ENCODE measurements at places on chromosomes 6 and 20. TPM values are rescaled to one million over a fixed set of nuclear protein-coding genes. Genes with fewer than 3 reads are reported as not detected.
A peak's percentile ranks its signal among the peaks of the same experiment; 100 is the strongest.

DNA sequence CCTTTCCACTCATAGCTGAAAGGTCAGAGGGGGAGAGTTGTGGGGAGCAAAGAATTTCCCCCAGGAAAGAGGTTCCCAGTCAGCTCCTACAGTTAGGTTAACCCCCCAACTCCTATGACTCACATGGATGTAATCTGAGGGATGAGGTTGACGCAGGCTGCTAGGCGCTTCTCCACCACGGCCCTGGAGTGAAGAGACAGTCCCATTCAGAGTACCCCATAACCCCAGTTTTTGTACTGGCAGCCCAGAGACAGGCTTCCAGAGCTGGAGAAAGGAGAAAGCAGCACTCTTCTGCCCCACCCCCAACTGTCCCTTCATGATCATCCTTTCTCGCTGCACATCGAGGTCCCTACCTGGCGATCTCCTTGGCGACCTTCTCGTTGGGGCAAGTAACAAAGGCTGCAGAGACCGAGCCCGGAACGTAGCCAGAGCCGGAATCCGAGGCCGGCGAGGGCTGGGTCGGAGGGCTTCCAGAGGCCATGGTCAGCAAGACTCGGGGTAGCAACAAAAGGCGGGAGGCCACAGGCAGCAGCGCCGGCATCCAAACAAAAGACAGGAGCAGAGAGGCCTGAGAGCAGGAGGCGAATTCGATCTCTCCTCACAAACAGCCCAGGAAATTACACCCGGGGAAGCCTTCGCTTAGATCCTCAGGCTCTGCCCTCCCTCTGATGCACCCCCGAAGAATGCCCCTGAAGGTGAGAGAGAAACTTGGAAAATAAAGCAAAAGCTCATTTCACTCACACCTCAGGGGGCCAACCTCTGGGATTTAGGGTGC, 592 bp downstream of the CUTA start:
- no peak for DNase-seq

DNA sequence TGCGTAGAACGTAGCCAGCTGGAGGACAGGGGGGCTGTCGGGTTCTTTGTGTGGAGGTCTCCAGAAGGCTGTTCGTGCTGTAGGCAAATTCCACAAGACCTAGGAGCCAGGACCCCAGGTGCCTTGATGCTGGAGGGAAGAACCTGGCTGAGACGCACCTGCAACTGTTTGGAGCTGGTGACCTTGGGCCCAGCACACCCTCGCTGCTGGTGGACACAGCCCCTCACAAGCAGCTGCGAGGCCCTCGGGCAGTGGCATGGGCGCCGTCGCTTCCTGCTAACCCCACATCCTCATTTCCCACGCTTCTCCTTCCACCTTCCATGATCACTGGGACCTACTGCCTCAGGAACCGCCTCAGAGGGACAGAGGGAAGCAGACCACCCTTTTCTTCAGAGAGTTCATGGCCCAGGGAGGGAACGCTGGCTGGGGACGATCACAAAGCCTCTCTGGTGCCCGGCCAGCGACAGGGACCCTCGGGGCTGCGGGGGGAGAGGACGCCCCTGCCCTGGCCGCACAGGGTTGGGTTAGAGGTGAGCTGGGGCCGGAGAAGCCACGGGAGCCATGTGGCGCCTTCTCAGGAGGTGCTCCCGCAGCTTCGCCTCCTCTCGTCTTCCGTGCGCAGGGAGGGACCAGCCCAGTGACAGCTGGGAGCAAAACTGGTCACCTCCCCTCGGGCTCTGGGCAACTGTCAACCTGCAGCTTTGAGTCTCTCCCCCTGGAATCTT, 18.4 kb downstream of the DLL1 start:
- DNase-seq, result no peak

- no peak for DNase-seq
Measured at GRCh38 chr6:170185175-170185978, 105.5 kb downstream of the DLL1 start.

DNA sequence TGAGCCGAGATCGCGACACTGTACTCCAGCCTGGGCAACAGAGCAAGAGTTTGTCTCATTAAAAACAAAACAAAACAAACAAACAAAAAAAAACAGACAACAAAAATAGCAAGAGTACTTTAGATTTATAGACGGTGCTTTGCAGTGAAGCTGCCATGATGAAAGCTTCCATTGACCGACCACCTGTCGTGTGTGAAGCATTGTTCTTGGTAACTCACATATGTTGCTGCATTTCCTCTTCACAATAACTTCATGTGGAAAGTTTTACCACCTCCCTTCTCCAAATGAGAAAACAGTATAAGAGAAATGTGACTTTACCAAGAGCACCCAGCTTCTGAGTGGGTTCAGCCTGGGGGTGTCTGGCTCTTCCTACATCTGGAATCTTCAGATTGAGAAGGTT, 56.4 kb upstream of the PTGIS start:
- DNase-seq, result no peak

DNA sequence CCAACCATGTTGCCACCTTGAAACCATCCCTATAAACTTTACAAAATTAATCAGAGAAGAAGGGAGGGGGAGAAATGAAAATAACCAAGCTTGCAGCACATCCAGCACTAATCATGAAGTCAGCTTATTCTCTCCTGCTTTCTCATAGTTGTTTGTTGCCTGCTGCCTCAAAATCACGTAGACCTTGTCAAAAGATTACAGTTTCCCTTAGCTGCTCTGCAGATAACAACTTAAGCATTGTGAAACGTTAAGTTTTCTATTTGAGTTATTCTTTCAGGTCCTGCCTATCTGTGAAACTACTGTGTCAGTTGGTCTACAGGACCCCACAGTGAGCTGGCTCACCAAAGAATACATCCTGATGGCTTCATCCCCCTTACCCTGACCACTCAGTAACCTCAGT, 32.9 kb downstream of the SLC17A4 start:
- no peak for DNase-seq

DNA sequence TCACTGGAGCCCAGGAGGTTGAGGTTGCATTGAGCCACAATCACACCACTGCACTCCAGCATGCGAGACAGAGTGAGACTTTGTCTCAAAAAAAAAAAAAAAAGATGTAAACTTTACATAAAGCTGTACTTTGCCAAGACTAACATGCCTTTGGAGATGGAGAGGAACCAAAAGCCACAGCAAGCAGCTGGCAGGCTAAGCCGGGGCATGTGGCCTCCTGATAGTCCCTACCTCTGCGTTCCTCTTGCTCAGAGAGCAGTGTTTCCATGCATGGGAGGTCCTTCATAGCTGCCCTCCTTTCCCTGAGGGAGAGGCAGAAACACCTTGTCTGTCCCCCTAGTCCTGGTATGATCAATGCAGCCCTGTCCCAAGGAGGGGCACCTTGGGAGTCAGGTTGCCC, 35.2 kb downstream of the SPATA2 start:
- DNase-seq, result no peak

- DNase-seq, result no peak
Measured at GRCh38 chr6:155968921-155969320, 513.3 kb upstream of the NOX3 start.

GRCh38 chr20:2332711-2333110, 36.9 kb downstream of the TGM3 start:
- DNase-seq, result no peak

GRCh38 chr6:150266309-150266708, 102.5 kb upstream of the IYD start:
- DNase-seq, result no peak

- no peak for DNase-seq
Measured at GRCh38 chr6:134878136-134878535, 71.8 kb downstream of the ALDH8A1 start.

DNA sequence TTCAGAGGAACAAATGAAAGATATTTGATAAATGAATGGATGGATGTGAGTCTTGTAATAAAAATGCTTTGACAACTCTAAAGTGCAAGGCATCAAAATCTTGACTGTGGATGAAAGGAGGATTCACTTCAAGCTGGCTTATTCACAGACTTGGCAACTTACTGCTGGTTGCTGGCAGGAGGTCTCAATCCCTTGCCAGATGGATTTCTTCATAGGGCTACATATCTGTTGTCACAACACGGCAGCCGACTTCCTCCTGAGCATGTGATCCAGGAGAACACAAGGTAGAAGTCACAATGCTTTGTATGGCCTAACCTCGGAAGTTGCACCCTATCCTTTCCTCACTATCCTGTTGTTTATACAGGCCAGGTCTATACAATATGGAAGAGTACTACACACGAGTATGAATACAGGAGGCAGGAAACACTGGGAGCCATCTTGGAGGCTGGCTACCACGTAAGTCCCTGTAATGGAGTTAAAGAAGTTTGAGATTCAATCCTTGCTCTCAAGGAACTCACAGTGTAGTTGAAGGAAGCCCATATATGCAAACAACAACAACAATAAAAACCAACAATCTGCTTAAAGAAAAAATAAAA, 97.9 kb downstream of the ID4 start:
- DNase-seq, result no peak

DNA sequence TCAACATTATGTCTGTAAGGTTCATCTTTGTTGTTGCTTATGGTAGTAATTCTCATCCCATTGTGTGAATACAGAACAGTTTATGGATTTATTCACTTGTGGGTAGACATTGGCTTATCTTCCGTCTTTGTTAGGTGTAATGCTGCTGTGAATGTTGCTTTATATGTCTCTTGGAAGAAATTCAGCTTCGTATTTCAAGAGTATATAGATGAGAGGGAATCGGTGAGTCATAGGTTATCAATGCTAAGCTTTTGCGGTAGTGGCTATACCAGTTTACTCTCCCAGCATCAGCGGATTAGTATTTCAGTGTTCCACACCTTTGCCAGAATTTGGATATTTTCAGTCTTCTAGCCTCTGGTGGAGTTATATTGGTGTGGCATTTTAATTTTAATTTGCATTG, 77.8 kb downstream of the ZFAND3 start:
- DNase-seq, result no peak

DNA sequence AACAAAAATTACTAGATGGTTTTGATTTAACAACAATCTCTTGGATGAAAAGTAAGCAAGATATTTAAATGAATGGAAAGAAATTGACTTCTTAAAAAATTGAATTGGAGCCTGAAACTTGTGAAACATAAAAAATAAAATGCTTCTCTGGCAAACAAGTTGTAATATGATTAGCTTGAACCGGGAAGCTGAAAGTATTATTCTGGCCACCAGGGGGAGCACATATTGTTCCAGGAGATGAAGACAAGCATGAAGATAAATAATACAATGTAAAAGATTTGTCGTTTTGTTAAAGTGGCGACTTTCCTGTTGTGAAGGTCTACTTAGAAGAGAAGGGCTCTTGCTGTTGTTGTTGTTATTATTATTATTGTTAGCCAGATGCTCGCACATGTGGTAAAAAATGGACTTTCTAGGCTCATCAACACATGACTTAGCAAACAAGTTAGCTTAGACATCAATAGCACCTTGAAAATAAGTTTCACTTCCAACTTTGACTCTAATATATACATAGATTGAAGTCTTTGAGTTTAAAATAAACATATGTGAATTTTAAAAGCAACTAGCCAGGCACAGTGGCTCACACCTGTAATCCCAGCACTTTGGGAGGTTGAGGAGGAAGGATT, 14.2 kb downstream of the PAX1 start:
- DNase-seq, result peak; percentile 41

- DNase-seq, result no peak
Measured at GRCh38 chr20:64184795-64185194, 20.5 kb downstream of the MYT1 start.

GRCh38 chr20:40908309-40908708, 120.3 kb upstream of the TOP1 start:
- DNase-seq, result no peak

GRCh38 chr20:64038565-64039292, 2.7 kb downstream of the C20orf204 start:
- no peak for DNase-seq

DNA sequence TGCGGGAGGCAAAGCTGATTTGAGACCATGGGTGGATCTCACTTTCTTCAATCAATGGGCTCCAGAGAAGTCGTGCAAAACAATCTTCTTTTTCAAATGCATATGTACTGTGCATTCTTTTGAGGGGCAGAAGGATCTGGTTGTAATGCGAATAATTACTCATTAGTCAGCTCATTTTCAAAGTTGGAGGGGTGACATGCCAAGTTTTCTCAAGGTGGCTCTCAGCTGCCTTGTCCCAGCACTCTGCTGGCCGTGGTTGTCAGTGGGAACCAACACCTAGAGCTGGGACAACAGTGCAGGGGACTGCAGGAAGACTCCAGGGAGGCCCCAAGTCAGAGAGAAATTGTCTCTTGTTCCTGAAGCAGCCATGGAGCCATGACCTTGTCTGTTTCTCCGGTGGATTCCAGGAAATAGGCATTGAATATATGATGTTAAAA, 25.3 kb downstream of the MYT1 start:
- DNase-seq, result no peak

- DNase-seq, result no peak
Measured at GRCh38 chr6:41021832-41022231, 17.2 kb downstream of the UNC5CL start.

BMP7 gene
- total RNA-seq, result 2.3 TPM

PBOV1 gene
- total RNA-seq, result not detected

PAX1 gene
- not detected for total RNA-seq

PRND gene
- total RNA-seq, result not detected

ESR1 gene
- 4.9 TPM for total RNA-seq

ULBP1 gene
- not detected for total RNA-seq

All from omental fat pad (tissue), 4 donors.